ENCODE measurements at places on chromosomes 7 and 10.

GRCh38 chr10:129580010-129580409 is 113.0 kb downstream of the MGMT start:
- no peak for DNase-seq

DNA sequence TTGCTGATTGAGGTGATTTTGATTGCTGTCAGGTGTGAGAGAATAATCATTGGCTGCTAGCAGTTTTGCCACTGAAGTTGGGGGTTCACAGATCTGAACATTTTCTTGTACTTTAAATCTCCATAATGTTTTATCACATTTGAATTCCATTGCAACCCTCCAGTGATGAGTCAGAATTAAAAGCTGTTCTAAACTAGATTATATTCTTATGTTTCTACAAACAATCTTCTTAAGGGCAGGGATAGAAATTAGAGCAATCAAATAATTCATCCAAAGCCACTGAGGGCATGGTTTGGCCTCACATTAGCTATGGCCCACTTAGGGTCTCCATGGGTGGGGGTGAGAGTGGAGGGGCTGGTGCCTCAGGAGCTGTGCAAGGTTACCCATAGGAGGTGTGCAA is 53.0 kb upstream of the RPA3 start:
- DNase-seq, result no peak

DNA sequence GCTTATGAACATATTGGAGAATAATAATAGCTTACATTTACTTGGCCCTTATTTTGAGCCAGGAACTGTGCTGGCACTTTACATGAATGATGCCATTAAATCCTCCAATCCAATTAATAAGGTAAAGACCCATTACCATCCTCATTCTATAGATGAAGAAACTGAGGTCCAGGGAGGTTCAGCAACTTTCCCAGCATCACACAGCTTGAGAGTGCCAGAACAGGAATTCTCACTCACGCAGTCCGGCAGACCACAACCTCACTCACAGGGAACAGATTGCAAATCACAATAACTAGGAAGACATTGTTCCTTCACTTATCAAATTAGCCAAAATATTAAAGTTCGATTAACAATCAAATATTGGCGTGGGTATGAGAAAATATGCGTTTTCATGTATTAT is 18.3 kb downstream of the GPRIN2 start:
- no peak for DNase-seq

DNA sequence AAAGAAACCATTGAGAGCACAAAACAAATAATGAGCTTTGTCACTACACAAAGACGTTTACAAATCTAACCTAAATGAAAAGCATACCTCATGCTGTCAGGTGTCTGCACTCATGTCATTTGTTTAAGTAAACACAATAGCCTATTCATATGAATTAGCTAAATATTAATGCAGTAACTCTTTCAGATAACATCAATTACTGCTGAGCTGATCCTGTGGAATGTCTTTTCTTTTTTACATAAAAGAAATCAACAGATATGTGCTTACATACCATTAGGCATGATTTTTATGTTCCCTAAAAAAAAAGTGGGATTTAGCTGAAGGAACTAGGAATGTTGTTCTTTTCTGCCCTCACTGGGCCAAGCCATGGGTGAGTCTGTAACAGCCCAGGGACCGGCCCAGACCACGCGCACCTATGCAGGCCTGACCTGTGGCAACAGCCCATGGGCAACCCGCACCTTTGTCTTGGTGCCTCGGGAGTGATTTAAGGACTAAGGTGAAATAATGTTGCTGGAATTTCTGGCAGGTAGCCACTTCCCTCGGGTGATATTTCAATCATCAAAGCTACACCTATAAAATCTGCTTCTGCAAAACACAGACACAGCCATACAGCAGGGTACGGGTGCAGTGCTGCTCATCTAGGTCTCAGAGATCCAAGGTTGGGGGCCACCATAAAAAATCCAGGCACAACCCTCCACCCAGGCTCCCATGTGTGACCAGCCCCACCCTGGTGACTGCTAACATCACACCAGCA is 44.6 kb downstream of the FGFR2 start:
- no peak for DNase-seq

Data from activated T-cell treated with anti-CD3 and anti-CD28 coated beads for 48 hours (primary cell).